ENCODE measurements at places on chromosomes 5 and 9. TPM values are rescaled to one million over a fixed set of nuclear protein-coding genes. Genes with fewer than 3 reads are reported as not detected.

OR1L6 gene
- total RNA-seq = not detected

PRXL2C gene
- 12.2 TPM for total RNA-seq

GRCh38 chr5:102314328-102314727 is 18.2 kb upstream of the SLCO4C1 start:
- DNase-seq = no peak

DNA sequence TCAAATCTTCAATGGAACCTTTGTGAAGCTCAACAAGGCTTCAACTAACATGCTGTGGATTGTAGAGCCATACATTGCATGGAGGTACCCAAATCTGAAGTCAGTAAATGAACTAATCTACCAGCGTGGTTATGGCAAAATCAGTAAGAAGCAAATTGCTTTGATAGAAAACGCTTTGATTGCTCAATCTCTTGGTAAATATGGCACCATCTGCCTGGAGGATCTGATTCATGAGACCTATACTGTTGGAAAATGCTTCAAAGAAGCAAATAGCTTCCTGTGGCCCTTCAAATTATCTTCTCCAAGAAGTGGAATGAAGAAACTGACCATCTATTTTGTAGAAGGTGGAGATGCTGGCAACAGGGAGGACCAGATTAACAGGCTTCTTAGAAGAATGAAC is 54.7 kb upstream of the TTC39B start:
- no peak for DNase-seq

DNA sequence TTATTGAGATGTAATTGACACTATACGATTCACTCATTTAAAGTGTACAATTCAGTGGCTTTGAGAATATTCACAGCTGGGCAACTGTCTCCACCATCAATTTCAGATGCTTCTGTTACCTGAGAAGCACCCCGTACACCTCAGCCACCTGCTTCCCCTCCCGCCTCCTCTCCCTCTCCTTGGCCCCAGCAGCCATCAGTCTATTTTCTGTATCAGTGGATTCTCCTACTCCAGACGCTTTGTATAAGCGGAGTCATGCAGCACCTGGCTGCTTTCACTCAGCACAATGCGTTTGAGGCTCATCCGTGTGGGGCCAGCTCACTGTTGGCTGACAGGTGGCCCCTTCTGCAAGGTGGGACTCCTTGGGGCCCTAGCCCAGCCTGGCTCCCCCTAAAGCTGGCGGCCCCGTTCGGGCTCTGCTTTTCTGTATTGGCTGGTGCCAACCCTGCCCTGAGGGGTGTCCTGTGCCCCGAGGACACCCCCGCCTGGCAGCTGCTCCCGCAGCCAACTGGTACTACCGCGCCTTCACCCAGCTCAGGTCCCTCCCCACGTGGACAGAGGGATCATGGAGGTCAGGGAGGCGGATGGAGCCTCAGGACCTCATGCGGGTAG is 124.4 kb upstream of the COL5A1 start:
- DNase-seq = no peak

DNA sequence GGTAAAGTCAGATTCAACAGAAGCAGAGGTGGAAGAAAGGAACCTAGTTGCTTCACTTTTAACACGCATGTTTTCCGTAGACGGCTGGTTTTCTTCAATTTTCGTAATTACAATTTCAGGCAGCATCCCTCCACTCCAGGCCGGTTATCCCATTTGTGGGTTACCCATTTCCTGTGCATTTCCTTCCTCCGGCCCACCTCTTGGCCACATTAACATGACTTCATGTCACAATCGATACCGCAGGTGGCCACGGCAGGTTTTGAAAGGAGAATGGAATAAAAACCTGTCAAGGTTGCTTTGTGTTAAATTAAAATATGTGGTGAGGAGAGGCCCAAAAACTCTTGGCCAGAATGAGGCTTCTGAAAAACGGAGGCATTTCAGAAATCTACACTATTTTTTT is 130.2 kb downstream of the PCSK5 start:
- DNase-seq = no peak

Measured in astrocyte (in vitro differentiated cells and primary cell).